ENCODE measurements at places on chromosomes 12 and 14.

DNA sequence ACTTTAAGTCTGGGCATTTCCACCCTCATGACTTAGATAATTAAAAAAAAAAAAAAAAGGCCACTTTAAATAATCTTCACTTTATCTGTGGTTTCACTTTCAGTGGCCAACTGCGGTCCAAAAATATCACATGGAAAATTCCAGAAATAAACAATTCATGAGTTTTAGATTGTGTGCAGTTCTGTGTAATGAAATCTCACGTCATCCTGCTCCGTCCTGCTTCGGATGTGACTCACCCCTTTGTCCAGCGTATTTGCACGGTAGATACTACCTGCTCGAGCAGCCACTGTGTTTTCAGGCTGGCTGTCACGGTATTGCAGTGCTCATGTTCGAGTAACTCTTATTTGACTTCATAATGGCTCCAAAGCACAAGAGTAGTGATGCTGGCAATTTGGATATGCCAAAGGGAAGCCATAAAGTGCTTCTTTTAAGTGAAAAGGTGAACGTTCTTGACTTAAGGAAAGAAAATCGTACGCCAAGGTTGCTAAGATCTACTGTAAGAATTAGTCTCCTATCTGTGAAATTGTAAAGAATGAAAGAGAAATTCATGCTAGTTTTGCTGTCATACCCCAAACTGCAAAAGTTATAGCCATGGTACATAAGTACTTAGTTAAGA is 2.4 kb downstream of the E2F7 start:
- no peak for DNase-seq

DNA sequence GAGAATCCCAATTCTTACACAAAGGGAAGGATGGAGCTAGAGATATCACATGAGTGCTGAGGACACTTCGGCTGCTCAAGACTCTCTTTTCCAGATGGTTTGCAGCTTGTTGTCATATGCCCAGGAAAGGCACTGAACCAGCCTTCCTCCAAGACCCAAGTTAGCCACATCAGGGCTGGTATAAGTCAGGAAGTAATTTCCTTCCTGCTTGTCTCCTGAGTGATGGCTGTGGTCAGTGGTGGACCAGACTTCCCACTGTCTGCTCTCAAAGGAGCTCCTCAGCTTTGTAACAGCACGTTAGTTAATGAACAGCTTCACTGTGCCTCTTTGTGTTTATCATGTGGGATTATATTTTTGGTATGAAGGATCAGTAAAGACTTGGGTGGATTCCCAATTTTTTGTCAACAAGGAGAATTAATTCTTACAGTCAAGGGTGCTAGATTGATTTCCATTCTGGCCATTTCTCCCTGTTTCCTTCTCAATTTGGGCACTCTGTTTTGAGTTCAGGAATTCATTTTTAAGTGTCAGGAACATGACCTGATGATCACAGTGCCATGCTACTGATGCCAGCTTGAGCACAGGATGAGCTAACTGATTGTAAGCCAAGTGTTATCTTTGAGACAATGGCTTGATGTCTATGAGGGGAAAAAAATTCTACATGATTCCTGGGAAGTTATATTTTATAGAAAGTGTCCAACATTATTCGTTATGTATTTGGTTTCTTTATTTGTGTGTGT is 145.8 kb downstream of the GCH1 start:
- DNase-seq = no peak

GRCh38 chr12:19972325-19973288 is 395.7 kb upstream of the PDE3A start:
- no peak for DNase-seq

DNA sequence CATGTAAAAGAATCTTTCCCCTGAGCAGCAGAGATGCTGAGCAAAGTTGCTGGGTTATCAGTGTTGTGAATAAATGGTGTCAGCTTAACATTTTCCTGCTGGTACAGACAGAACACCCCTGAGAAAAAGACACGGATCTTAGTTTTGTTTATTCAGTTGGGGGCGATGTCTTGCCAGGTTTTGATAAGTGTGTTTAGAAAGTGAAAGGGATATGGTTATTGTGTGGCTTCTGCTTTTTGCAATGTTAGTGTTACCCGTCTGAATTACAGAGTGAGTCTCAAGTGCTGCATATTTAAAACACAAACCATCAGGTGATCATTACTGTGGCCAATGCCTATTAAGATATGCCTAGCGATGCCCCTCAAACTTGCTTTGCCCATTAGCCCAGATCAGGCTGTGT is 864.6 kb upstream of the SEL1L start:
- no peak for DNase-seq

DNA sequence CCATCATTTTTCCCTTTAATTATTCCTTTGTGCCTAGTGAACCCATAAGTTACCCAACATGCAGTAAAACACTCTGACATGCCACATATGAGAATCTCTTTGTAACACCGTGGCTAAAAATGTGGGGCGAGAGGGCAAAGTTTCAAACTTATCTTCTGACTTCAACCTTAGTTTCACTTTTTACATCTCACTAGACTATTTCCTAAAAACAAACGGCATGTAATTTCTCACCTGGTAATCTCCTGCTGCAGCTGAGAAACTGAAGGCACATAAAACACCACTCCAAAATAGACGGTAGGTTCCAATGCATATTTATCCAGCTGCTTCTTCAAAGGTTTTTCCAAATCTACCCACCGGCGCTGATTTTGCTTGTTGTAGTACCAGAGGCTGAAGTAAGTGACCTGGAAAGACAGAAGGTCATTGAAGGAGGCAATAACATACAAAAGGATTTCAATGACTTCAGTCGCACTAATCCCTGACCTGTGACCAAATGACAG is 37.9 kb downstream of the PTPN21 start:
- no peak for DNase-seq

DNA sequence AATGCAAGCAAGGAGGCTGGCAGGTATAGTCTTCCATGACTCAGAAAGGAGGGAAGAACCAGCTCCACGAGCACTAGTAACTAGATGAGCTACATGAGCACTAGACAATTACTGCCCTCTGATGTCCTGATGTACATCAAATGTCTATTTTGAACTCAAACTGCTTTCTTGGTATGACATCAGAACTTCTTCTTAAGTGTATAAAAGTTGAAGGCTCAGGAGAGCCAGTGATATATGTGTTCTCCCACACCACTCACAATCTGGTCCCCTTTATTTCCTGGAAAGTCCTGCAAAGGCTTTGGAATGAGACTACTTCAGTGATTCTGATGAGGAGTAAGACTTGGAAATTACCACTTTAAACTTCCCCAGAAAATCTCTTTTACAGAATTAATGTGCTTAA is 18.5 kb upstream of the DHRS7 start:
- no peak for DNase-seq

DNA sequence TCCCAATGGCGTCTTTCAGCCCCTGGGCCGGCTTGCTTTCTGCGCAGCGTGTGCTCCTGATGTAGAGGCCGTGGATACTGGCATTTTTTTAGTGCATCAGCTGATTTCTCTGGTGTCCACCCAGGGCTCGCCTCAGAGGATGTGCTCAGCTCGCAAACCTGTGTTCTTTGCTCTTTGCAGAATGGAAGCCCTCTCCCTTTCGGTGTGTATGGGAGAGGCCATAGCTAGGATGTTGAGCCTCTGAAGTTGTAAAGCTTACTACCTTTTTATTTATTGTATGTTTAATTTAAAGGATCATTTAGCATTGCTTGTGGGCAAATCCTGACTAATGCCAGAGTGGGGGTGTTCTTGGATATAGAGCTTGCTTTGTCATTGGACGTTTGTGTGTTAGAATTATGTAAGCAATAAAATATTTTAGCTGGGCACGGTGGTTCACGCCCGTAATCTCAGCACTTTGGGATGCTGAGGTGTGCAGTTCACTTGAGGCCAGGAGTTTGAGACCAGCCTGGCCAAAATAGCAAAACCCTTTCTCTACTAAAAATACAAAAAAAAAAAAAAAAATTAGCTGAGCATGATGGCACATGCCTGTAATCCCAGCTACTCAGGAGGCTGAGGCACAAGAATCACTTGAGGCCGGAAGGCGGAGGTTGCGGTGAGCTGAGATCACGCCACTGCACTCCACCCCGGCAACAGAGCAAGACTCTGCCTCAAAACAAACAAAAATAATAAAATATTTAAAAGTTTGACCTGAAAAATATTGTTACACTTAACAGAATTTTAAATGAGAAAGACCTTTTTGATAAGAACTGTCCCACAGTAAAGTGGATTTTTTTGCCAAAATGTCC is 52.6 kb upstream of the MMP17 start:
- DNase-seq = no peak

- no peak for DNase-seq
Measured at GRCh38 chr12:105205322-105206048, 30.5 kb downstream of the APPL2 start.

DNA sequence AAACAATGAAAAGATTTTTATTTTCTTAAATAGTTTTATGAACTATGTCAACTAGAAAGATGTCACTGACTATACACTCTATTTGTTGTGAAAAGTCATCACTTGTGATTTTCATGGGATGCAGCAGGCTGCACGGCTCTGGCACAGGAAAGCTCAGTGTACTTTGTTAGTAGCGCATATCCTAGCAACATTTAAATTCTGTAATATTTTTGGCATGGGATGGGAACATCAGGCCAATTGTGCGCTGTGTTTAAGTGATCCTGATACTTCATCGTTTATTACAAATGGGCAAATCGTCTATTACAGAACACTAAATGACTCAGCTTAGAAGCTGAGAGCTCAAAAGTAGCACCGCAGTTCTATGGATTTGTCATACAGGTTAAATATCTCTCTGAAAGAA is 60.7 kb upstream of the SAV1 start:
- DNase-seq = no peak

DNA sequence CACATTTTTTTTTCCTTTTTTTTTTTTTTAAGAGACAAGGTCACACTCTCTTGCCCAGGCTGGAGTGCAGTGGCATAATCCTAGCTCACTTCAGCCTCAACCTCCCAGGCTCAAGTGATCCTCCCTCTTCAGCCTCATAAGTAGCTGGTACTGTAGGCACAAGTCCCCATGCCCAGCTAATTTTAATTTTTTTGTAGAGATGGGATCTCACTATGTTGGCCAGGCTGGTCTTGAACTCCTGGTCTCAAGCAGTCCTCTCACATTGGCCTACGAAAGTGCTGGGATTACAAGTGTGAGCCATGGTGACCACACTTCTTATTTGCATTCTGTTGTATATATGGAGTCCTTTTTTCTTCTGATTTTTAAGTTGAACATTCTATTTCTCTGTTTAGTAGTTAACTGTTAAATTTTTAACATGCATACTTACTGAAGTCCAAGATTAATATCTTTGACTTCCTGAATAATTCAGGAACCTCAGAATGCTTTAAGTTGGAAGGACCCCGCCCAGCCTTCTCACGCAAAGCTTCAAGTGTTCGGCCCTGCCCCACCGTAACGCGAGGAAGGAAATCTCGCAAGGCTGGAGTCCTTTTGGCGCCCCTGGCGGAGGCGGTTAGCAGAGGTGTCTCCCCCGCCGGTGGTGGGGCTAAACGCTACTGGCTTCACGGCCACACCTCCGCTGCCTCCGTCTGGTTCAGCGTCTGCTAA is 21.6 kb downstream of the SPATS2 start:
- no peak for DNase-seq

GRCh38 chr12:26317942-26318575 is 122.7 kb downstream of the SSPN start:
- no peak for DNase-seq

DNA sequence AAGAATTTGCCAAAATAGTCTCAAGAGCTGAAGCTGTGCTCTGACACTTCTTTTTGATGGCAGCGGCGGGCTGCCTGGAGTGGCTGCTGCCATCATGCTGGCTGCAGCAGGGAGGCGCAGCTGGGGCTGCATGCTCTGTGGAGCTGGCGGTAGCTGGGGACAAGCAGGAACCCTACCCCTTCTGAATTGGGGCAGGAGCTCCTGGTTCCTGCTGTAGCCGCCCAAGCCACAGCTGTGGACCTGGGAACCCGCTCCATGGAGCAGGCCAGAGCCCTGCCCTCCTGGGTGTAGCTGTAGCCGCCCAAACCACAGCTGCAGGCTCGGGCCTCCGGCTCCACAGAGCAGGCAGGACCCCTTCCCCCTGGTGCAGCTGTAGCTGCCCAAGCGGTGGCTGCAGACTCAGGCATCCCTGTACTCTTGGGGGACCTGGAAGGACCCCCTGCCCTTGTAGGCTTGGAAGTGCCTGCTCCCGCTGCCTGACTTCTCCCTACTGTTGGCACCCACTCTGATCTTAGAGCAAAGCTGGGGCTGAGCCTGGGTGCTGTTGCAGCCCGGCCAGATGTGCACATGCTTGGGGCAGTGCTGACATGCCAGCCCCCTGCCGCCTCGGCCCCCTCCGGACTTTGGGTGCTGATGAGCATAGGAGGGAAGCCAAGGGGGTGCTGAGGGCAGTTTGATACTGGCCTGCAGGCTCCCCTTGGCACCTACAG is 33.3 kb downstream of the APAF1 start:
- no peak for DNase-seq

- DNase-seq = no peak
Measured at GRCh38 chr14:32710731-32711680, 227.7 kb upstream of the NPAS3 start.

- DNase-seq = no peak
Measured at GRCh38 chr12:32585680-32586079, 93.4 kb upstream of the DNM1L start.

GRCh38 chr12:29082522-29082921 is 66.6 kb upstream of the FAR2 start:
- no peak for DNase-seq

GRCh38 chr12:94158666-94159065 is 10.3 kb downstream of the PLXNC1 start:
- DNase-seq = no peak

- DNase-seq = no peak
Measured at GRCh38 chr12:16385782-16386646, 38.6 kb downstream of the MGST1 start.

- no peak for DNase-seq
Measured at GRCh38 chr14:101623685-101624444, 62.6 kb downstream of the DIO3 start.

DNA sequence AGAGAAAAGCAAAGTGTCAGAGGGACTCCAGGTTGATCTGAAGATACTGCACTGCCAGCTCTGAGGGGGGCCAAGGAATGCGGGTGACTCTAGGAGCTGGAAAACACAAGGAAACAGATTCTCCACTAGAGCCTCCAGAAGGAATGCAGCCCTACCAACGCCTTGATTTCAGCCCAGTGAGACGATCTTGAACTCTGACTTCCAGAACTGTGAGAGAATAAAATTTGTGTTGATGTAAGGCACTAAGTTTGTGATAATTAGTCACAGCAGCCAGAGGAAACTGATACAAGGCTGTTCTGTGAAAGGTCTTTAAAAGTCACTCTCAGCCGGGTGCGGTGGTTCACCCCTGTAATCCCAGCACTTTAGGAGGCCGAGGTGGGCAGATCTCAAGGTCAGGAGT is 34.2 kb downstream of the CKAP4 start:
- DNase-seq = no peak

DNA sequence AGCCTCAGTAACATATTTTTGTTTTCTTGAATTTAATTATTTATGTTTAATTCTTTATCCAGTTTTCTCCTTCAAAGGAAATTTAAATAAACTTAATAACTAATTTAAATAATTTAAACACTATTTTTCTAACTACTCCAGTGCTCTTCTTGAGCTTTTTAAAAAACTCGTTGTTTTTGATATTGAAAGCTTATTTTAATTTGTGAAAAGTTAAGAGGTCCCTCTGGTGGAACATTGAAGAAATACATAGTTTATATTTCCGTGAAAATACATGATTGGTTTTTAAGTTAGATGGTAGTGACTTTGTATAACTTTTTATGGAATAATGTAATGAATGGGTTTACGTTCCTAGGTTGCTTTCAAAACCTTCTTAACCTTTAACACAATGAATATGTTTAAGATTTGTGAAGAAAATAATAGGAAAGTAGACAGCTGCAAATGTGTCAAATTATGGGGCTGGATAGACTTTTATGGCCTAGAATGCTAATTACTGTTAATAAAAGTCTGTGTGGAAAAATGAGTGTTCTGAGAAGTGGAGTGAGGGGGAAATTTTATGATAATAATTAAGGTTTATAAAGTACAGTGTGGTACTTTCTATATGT is 45.9 kb upstream of the MSRB3 start:
- DNase-seq = no peak
